NAMALWA (cell line): ENCODE measurements at places on chromosomes 16 and 17.

DNA sequence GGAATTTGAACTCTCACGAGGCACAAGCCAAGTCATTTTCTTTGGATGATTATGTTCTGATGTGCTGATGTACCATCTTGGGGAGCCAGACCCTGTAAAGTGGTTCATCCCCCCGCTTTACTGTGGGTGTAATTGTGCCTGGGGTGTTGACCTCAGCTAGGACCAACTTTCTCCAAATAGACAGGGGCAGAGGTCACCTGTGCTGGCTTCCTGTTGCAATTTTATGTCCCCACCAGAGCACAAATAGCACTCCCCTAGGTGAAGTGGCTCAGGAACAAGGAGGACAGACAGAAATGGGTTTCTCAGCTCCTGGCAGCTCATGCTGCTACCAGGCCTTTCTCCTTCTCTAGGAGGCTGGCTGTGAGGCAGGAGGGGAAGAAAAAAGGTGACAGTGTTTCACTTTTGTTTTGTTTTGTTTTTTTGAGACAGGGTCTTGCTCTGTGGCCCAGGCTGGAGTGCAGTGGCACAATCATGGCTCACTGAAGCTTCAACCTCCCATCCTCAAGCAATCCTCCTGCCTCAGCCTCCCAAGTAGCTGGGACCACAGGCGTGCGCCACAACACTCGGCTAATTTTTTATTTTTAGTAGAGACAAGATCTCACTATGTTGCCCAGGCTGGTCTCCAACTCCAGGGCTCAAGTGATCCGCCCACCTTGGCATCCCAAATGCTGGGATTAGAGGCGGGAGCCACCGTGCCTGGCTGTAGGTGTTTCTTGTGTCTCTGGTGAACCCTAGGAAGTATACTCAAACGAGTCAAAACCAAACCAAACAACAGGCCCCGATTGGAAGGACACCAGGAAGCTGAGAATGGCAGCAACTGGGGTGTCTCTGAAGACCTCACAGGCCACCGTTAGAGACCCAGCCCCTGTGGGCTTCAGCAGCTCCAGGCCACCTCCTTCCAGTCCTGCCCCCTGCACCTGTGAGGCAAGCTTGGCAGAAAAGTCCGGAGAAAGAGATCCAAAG is 32.5 kb upstream of the WFIKKN2 start:
- DNase-seq = no peak

- no peak for DNase-seq
Observed at GRCh38 chr17:81681672-81682071, 1.9 kb downstream of the ARL16 start.

- DNase-seq = no peak
Observed at GRCh38 chr16:30108059-30108850, 5.1 kb downstream of the GDPD3 start.

GRCh38 chr16:90083139-90083538 is 6.0 kb upstream of the PRDM7 start:
- DNase-seq = no peak

- peak; percentile 33 for DNase-seq
Observed at GRCh38 chr17:45405250-45406086, 27.2 kb downstream of the ARHGAP27 start.

GRCh38 chr17:17959520-17960361 is 12.5 kb downstream of the TOM1L2 start:
- no peak for DNase-seq
